Posterior cingulate gyrus (tissue), 11 donors: ENCODE measurements at places on chromosomes 12 and 14.

- DNase-seq = no peak
Measured at GRCh38 chr14:100818221-100818699, 7.7 kb upstream of the MEG3 start.

GRCh38 chr12:7609051-7609450 lies 56.7 kb downstream of the APOBEC1 start:
- DNase-seq = no peak

DNA sequence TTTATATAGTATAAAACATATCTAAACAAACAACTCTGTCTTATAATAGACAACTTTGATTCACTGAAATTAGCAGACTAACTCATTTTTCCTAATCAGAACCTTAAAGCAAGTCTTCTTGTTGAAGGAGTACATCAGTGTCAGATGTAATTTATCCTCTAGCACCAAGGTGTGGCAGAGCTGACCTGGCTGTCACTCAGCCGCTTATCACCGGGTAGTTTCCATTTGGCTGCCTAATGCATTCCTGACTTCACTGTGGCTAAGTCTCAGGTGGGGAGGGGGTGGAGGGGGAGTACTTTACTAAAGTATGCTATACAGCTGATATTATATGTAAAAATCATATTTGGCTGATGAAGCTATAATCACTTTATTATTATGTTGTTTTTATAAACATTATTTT lies 339.9 kb upstream of the RGS6 start:
- no peak for DNase-seq

DNA sequence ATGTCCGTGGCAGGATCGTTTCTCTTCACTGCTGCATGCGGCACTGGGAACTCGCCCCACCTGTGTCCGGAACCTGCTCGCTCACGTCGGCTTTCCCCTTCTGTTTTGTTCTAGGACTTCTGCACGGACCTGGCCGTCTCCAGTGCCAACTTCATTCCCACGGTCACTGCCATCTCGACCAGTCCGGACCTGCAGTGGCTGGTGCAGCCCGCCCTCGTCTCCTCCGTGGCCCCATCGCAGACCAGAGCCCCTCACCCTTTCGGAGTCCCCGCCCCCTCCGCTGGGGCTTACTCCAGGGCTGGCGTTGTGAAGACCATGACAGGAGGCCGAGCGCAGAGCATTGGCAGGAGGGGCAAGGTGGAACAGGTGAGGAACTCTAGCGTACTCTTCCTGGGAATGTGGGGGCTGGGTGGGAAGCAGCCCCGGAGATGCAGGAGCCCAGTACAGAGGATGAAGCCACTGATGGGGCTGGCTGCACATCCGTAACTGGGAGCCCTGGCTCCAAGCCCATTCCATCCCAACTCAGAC lies 1.2 kb downstream of the FOS start:
- DNase-seq = no peak

DNA sequence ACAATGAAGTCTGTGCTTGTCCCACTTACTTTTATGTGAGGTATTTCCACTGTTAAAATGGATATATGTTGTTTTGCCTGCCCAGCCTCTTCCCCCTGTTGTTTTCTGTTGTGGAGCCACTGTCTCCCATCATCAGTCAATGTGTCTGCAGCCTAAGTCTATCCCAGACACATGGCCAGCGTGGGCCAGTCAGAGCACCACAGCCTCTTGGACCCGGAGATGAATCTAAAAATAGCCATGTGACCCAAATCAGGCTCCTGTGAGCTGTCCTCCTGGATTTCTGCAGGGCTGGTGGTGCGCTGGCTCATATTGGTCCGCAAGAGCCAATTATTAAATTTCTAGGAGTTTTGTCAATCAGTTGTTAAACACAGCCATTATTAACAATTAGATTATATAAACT lies 44.0 kb upstream of the PRICKLE1 start:
- no peak for DNase-seq

DNA sequence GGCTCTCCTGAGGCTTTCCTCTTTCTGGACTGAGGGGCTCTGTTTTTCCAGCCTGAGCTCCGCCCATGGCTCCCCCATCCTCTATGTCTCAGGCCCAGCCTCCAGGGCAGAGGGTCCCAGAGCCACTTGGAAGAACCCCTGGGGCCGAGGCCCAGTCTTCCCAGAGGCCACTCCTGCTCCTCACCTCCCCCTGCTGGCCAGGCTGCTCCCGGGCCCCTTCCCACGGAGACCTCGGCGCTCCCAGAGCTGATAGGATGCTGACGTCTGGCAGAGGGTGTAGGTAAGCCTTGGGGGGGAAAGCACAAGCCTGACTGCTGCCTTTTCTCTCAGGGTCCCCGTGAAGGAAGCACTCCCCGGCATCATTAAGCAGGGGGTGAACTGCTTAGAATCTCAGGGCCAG lies 51.4 kb downstream of the ERH start:
- peak; percentile 83 for DNase-seq
